ENCODE measurements at places on chromosomes 5 and 9. TPM values are rescaled to one million over a fixed set of nuclear protein-coding genes. Genes with fewer than 3 reads are reported as not detected.
A peak's percentile ranks its signal among the peaks of the same experiment; 100 is the strongest.

- peak; percentile 39 for DNase-seq
Measured at GRCh38 chr5:143229896-143230675, 173.4 kb downstream of the NR3C1 start.

- DNase-seq: peak; percentile 69
Measured at GRCh38 chr9:126672634-126673284, 59.0 kb downstream of the LMX1B start.

DNA sequence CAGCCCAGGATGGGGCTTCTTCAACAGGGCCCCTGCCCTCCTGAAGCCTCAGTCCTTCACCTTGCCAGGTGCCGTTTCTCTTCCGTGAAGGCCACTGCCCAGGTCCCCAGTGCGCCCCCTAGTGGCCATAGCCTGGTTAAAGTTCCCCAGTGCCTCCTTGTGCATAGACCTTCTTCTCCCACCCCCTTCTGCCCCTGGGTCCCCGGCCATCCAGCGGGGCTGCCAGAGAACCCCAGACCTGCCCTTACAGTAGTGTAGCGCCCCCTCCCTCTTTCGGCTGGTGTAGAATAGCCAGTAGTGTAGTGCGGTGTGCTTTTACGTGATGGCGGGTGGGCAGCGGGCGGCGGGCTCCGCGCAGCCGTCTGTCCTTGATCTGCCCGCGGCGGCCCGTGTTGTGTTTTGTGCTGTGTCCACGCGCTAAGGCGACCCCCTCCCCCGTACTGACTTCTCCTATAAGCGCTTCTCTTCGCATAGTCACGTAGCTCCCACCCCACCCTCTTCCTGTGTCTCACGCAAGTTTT is 23.6 kb downstream of the PCDHGC5 start:
- DNase-seq: peak; percentile 98

GRCh38 chr5:110099572-110099971 is 409.8 kb downstream of the MAN2A1 start:
- DNase-seq: no peak

DNA sequence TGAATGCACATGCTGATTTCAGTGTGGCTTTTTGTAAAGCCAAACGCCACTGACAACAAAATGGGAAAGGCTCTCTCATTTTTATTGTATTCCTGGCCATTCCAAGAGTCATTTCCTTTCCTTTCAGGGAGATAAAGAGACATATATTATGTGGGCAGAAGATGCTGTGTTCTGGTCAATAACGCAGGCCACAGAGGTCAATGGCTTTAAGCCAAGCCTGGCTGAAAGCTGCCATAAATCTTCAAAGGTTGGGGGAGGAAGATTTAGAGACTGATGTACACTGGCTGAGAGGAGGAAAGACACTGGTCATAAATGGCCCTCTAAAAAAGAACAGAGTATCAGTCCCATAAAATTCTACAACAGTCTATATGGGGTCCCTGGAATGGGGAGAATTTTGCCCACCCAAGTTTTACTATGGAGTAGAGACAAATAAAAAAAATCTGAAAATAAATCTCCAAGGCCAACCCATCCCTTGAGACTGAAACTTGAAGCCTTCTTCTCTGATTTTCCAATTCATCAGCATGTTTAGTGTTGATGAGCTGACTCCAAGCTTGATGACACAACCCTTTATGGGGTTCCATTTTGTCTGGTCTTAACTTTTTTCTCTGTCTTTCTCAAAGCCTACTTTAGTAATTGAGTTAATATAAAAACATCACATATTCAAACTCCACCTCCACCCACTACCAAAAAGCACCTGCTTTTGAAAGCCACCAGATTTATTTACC is 152.1 kb upstream of the SLC24A2 start:
- no peak for DNase-seq

DNA sequence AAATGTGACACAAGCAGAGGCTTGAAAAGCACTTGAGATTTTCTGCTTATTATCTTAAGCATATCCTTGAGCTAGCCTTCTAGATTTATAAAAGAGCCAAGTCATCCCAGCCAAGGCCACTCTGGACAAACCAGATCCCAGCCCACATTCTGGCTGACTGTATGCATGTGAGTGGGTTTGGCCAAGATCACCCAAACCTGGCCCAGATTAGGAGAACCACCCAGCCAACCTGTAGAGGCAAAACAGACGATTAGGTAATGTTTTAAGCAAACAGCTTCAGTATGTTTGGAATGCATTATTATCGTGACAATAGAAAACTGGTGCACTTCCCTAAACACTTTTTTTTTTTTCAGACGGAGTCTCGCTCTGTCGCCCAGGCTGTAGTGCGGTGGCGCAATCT is 151.9 kb downstream of the SPATA31D1 start:
- DNase-seq: no peak

DNA sequence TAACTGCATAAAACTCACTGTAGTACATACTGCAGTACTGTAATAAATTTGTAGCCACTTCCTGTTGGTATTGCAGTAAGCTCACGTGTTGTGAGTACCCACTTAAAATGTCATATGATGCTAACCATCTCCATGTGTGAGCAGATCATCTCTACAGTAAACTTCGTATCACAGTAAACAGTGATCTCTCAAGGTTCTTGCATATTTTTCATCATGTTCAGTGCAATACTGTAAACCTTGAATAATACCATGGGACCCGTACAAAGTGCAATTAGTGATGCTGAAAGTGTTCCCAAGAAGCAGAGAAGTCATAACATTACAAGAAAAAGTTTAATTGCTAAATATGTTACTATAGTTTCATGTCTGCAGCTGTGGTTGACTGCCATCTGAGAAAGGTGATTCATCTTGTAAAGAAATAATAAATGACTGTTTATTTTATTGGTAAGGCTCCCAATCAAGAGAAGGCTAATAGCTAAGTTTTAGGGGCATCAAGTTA is 253.8 kb upstream of the POU5F2 start:
- DNase-seq: no peak

DNA sequence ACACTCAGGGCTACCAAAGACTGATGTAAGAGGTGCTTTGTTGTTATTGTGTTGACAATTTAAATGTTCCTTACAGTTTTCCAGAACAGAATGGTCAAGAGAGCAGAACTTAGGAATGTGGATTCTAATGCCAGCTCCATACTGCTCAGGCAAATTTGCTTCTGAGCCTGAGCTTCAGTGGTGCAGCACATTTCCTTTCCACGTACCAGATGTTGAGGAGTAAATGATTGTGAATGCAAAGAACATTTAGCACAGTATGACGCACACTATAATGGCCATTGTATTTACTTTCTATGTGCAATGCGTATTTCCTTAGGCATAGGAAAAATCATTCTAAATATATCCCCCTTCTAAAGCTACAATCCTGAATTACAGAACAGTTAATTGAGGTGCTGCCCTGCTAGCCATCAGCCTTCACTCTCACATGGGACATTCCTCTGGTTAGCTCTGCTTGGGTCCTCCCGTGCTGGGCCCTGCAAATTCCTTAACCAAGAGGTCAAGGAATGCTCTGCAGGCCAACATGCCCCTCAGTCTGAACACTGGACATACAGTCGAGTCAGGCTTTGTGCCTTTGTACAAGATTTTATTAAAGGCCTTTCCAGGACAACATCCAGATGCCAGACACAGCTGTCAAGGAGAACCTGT is 21.1 kb upstream of the TMEM174 start:
- no peak for DNase-seq

DNA sequence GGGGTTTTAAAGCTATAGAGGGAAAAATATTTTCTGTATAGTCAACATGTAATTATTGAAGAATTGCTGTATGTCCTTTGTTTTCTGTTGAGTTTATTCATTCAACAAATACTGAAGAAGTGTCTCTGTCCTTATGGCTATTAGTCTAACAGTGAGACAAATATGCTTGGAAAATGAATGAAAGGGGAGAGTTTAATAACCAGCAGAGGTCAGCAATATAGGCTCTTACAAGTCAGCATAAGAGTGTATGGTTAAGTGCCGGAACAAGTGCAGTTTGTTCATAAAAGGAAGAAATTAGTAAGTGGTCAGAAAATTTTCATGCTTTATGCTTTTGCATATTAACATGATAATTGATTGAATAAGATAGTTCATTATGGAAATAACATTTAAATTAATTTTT is 3.6 kb downstream of the SCAMP1 start:
- no peak for DNase-seq

- peak; percentile 24 for DNase-seq
Measured at GRCh38 chr9:126505697-126506346, 107.9 kb upstream of the LMX1B start.

ADGRD2 gene
- total RNA-seq: not detected

TUSC1 gene
- total RNA-seq: not detected

PCDHA8 gene
- total RNA-seq: 0.11 TPM

Data from H7 (cell line).